ENCODE measurements at places on chromosomes 7 and 10. TPM values are rescaled to one million over a fixed set of nuclear protein-coding genes. Genes with fewer than 3 reads are reported as not detected.
A peak's percentile ranks its signal among the peaks of the same experiment; 100 is the strongest.

- no peaks in the 10 kb centered on the region for H3K27me3 ChIP-seq
- peaks cover 15% of the 10 kb centered on the region for H3K4me1 ChIP-seq
- DNase-seq, result no peak
- H3K36me3 ChIP-seq, result no peaks in the 10 kb centered on the region
- no peak overlapping the region for H3K4me3 ChIP-seq
Observed at GRCh38 chr10:29851241-29851640, 208.1 kb downstream of the JCAD start.

DNA sequence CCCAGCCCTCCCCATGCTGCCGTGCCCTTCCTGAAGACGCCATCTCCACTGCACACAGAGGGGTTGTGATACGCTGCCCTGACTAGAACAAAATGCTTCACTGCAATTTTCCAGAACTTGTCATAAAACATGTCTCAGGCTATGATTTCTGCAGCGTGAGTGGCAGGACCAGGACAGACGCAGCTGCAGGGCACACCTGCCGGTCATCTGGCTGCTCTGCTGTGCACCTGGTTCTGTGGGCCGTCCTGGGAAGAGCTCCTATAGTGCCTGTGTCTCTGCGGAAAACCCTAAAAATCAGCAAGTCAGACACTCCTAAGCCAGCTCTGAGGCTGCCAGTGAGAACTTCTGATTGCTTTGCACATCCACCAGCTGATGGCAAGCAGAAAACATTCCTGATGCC is 39.7 kb upstream of the DIP2C start:
- H3K4me3 ChIP-seq, result no peak overlapping the region
- no peaks in the 10 kb centered on the region for H3K36me3 ChIP-seq
- no peak overlapping the region for H3K27ac ChIP-seq
- H3K4me1 ChIP-seq, result no peaks in the 10 kb centered on the region

GRCh38 chr7:104923010-104923421 is 91.0 kb upstream of the KMT2E start:
- H3K4me3 ChIP-seq, result no peak overlapping the region
- peaks cover 3% of the 10 kb centered on the region for H3K4me1 ChIP-seq
- peak; percentile 26 for DNase-seq
- no peaks in the 10 kb centered on the region for H3K27me3 ChIP-seq
- H3K36me3 ChIP-seq, result no peaks in the 10 kb centered on the region

DNA sequence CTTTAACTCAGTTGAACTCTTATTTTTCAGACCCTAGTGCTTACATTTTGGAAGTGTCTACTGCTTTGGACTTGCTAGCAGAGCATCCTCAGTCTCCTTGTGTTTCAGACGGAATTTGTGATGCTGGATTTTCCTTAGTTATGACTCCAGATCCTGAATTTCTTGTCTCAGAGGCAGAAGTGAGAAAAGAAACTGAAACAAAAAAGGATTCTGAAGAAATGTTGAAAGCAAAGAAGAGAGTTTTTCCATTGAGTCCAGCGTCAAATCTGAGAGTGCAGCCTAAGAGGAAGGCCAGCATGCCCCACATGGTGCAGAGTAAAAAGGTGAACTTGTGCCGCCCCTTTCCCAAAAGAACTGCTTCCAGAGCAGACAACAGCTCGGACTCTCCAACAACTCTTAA is 46.1 kb downstream of the TASOR2 start:
- H3K27ac ChIP-seq, result no peak overlapping the region
- no peaks in the 10 kb centered on the region for H3K4me1 ChIP-seq
- peaks cover 31% of the 10 kb centered on the region for H3K36me3 ChIP-seq
- DNase-seq, result no peak

DNA sequence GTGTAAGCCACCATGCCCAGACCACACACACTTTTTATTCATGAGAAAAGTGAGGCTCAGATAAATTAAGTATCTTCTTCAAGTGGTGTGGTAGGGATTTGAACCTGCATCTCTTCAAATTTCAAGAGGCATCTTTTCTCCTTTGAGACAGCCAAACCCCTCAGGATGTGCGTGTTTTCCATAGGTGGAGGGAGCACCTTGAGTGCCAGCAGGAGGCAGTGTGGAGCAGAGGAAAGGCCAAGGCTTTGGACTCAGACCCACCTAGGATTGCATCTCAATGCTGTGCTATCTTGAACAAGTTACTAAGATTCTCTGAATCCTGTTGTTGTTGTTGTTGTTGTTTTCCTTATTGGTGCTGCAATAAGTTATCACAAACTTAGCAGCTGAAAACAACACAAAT is 40.2 kb upstream of the MYL10 start:
- DNase-seq, result no peak
- H3K36me3 ChIP-seq, result no peaks in the 10 kb centered on the region
- H3K4me1 ChIP-seq, result peaks cover 5% of the 10 kb centered on the region
- H3K27ac ChIP-seq, result no peak overlapping the region

DNA sequence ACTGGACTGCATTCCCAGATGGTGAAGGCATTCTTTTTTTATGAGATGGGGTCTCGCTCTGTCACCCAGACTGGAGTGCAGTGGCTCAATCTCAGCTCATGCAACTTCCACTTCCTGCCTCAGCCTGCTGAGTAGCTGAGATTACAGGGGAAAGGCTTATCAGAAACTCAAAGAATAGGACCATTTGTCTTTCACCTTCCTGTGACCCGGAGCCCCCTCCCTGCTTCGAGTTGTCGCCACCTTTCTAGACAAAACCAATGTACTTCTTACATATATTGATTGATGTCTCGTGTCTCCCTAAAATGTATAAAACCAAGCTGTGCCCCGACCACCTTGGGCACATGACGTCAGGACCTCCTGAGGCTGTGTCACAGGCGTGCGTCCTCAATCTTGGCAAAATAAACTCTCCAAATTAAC is 1.8 kb upstream of the METTL27 start:
- peaks cover 15% of the 10 kb centered on the region for H3K27me3 ChIP-seq
- H3K4me3 ChIP-seq, result no peak overlapping the region
- no peak for DNase-seq
- H3K4me1 ChIP-seq, result peaks cover 13% of the 10 kb centered on the region
- H3K36me3 ChIP-seq, result no peaks in the 10 kb centered on the region

DNA sequence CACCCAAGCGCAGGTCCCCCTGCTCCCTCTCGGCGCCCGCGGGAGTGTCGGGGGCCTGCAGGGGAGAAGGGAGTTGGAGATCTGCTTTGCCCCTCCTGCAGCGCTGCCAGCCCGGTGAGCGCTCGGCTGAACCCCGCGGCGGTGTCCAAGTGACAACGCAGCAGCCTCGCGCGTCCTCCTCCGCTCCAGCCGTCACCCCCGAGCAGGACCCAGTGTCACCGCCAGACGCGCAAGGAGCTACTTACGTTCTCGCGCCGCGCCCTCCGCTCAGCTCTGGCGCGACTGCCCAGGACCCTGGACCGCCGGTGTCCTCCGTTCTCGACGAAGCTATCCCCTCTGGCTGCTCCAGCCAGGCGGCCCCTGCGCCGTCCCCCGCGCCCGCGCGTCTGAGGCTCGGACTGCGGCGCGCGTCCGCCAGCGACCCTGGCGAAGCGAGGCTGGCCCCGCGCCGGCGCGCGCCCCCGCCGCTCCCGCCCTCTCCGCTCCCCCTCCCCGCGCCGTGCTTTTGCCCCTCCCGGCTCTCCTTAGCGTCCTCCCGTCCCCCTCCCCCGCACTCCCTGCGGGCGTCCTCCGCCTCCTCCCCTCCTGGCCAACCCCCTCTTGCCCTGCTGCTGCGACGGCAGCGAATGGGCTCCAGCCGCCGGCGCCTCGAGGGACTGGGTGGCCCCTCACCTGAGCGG is at the start of gene NRCAM:
NRCAM (minus strand) TSS at position 439 of the 680 bp plus-strand sequence. CDS start 216,372 bp downstream, outside the sequence.
- H3K4me3 ChIP-seq, result peak within 1 kb of the TSS; percentile 33
- no peak for DNase-seq
- H3K4me1 ChIP-seq, result peaks cover 3% of the 10 kb centered on the region
- H3K36me3 ChIP-seq, result no peaks in the 10 kb centered on the region
- H3K27ac ChIP-seq, result no peak within 1 kb of the TSS

DNA sequence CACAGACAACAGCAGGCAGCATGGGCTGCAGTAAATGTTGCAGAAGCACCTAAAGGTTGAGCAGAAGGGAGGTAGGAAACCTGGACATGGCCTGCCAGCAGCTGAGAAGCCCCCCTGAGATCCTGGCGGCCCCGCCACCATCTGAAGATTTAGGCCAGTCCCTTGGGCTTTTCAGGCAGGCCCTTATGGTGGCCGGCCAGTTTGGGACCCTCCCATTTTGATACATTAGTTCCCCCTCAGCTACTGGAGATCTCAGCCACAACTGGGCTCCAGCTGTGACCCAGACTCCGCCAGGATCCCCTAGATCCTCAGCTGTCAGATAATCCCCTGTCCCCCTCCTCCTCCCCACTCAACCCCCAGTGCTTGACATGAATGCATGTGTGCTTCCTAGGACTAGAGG is 34.4 kb downstream of the ZNF783 start:
- H3K27me3 ChIP-seq, result no peaks in the 10 kb centered on the region
- H3K4me1 ChIP-seq, result no peaks in the 10 kb centered on the region
- no peaks in the 10 kb centered on the region for H3K36me3 ChIP-seq

- DNase-seq, result no peak
- no peaks in the 10 kb centered on the region for H3K36me3 ChIP-seq
- H3K27me3 ChIP-seq, result peaks cover 34% of the 10 kb centered on the region
- peaks cover 7% of the 10 kb centered on the region for H3K4me1 ChIP-seq
Observed at GRCh38 chr10:103696411-103697145, 158.8 kb downstream of the SH3PXD2A start.

GRCh38 chr7:158279539-158280447 is 307.8 kb downstream of the PTPRN2 start:
- H3K4me3 ChIP-seq, result no peak overlapping the region
- H3K27me3 ChIP-seq, result no peaks in the 10 kb centered on the region
- no peaks in the 10 kb centered on the region for H3K36me3 ChIP-seq

- no peaks in the 10 kb centered on the region for H3K36me3 ChIP-seq
- H3K4me1 ChIP-seq, result no peaks in the 10 kb centered on the region
- DNase-seq, result no peak
- no peaks in the 10 kb centered on the region for H3K27me3 ChIP-seq
Observed at GRCh38 chr7:64863021-64863420, 40.1 kb upstream of the ZNF273 start.

- H3K27me3 ChIP-seq, result no peaks in the 10 kb centered on the region
- no peak overlapping the region for H3K27ac ChIP-seq
- H3K4me3 ChIP-seq, result no peak overlapping the region
- no peaks in the 10 kb centered on the region for H3K36me3 ChIP-seq
Observed at GRCh38 chr10:50358925-50359687, 107.8 kb upstream of the ASAH2 start.

DNA sequence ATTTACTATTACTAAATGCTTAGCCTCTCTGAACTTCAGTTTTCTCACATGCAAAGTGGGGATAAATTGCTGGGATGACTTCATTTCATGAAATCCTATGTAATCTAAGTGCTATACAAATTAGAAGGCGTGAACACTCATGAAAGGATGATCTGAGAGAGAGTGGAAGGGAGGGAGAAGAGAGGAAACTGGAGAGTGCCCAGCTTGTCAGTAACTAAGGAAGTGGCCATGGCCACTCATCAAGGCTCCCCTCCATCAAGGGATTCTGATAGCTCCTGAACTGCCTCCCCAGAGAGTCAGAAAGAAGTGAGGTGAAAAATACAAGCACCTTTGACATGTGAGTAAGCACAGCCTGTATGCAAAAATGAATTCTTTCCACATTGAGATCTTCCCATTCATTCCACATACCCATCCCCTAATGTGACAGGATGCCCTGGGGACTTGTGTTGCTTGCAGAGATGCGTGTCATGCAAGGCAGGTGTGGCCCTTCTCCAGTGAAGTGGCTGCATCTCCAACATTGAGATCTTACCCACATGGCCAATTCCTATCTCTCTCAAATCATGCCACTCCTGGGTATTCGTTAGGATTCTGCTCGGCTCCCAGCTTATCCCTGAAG is 76.5 kb upstream of the ITPRID1 start:
- H3K27me3 ChIP-seq, result no peaks in the 10 kb centered on the region
- H3K36me3 ChIP-seq, result no peaks in the 10 kb centered on the region
- DNase-seq, result no peak
- no peaks in the 10 kb centered on the region for H3K4me1 ChIP-seq
- no peak overlapping the region for H3K4me3 ChIP-seq

- no peak overlapping the region for H3K27ac ChIP-seq
- no peak overlapping the region for H3K4me3 ChIP-seq
- peaks cover 5% of the 10 kb centered on the region for H3K4me1 ChIP-seq
- DNase-seq, result no peak
- no peaks in the 10 kb centered on the region for H3K27me3 ChIP-seq
- no peaks in the 10 kb centered on the region for H3K36me3 ChIP-seq
Observed at GRCh38 chr7:69683002-69683401, 84.7 kb downstream of the AUTS2 start.

GRCh38 chr7:100370303-100370702 is 3.0 kb upstream of the PILRA start:
- no peak for DNase-seq
- no peaks in the 10 kb centered on the region for H3K27me3 ChIP-seq
- H3K4me3 ChIP-seq, result no peak overlapping the region
- H3K27ac ChIP-seq, result no peak overlapping the region
- H3K36me3 ChIP-seq, result peaks cover 10% of the 10 kb centered on the region
- H3K4me1 ChIP-seq, result peaks cover 58% of the 10 kb centered on the region

GRCh38 chr10:83917537-83918506 is 221.5 kb upstream of the GHITM start:
- H3K4me1 ChIP-seq, result no peaks in the 10 kb centered on the region
- DNase-seq, result no peak
- H3K27ac ChIP-seq, result no peak overlapping the region
- no peak overlapping the region for H3K4me3 ChIP-seq
- no peaks in the 10 kb centered on the region for H3K27me3 ChIP-seq
- no peaks in the 10 kb centered on the region for H3K36me3 ChIP-seq

DNA sequence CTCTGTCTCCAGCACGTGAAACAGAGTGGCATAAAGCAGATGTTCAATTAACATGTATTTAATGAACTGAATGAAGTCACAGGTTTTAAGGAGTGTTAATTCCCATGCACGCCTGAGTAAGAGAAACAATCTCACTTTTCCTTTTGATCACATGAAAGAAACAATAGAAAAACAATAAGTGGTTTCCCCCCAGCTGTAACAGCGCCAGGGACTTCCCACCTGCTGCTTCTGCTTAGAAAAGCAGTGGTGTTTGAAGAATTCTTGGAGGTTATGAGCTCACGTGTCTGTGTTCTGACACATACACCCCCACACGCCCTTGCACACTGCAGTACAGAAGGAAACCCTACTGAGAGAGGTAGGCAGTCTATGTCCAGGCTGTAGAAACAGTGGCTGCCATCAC is 51.3 kb upstream of the FRMD4A start:
- no peaks in the 10 kb centered on the region for H3K27me3 ChIP-seq
- no peaks in the 10 kb centered on the region for H3K4me1 ChIP-seq
- peak; percentile 29 for DNase-seq
- H3K27ac ChIP-seq, result peak overlapping the region; percentile 79
- H3K4me3 ChIP-seq, result no peak overlapping the region
- no peaks in the 10 kb centered on the region for H3K36me3 ChIP-seq

The NUTM2D gene
- total RNA-seq, result 3.3 TPM

The IPMK gene
- total RNA-seq, result 4.5 TPM

The SPDYE1 gene
- not detected for total RNA-seq

The FAM3C gene
- total RNA-seq, result 10.3 TPM

The BMPER gene
- total RNA-seq, result 1.0 TPM

The SPOCK2 gene
- 91.6 TPM for total RNA-seq
